ENCODE measurements at places on chromosomes 12 and 14. TPM values are rescaled to one million over a fixed set of nuclear protein-coding genes. Genes with fewer than 3 reads are reported as not detected.
A peak's percentile ranks its signal among the peaks of the same experiment; 100 is the strongest.

GRCh38 chr14:89221109-89221810 lies 195.8 kb downstream of the FOXN3 start:
- H3K27ac ChIP-seq: no peak overlapping the region
- peaks cover 20% of the 10 kb centered on the region for H3K27me3 ChIP-seq
- no peak for DNase-seq
- no peak overlapping the region for H3K4me3 ChIP-seq

- no peaks in the 10 kb centered on the region for H3K27me3 ChIP-seq
- H3K4me3 ChIP-seq: no peak overlapping the region
These were observed 113.4 kb upstream of the PELI2 start for GRCh38 chr14:56004786-56005185.

- H3K36me3 ChIP-seq: no peaks in the 10 kb centered on the region
- H3K4me3 ChIP-seq: peak overlapping the region; percentile 89
- H3K4me1 ChIP-seq: peaks cover 11% of the 10 kb centered on the region
- H3K27me3 ChIP-seq: no peaks in the 10 kb centered on the region
- peak overlapping the region; percentile 78 for H3K27ac ChIP-seq
These were observed 473 bp upstream of the TMEM19 start for GRCh38 chr12:71685312-71685906.

DNA sequence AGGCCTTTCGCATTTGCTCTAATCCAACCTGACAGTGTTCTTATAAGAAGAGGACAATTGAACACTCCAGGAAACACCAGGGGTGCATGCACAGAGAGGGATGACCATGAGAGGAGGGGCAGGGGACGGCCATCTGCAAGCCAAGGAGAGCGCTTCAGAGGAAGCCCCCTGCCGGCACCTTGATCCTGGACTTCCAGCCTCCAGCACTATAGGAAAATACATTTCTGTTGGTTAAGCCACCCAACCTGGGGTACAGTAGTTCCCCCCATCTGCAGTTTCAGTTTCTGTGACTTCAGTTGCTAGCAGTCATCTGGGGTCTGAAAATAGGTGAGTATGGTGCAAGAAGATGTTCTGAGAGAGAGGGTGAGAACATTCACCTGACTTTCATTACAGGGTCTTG lies 64.7 kb downstream of the CLMN start:
- no peak for DNase-seq
- no peaks in the 10 kb centered on the region for H3K27me3 ChIP-seq
- H3K4me3 ChIP-seq: no peak overlapping the region
- H3K36me3 ChIP-seq: no peaks in the 10 kb centered on the region
- H3K4me1 ChIP-seq: peaks cover 37% of the 10 kb centered on the region
- H3K27ac ChIP-seq: no peak overlapping the region

DNA sequence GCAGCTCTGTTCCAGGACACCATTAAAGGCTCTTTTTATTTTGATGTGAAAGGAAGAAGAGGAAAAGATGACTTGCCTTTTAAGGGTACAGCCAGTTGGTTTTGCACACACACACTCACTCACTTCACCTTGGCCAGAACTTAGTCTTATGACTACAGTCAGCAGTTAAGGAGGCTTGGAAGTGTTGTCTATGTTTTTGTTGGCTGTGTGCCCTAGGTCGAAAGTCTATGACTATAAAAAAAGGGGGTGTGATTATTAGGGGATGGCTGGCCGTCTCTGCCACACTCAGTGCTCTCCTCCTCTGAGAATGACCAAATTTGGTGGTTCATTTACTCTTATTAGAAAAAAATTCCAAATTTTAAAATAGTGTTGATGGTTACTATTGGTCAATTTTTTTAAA lies 139.5 kb upstream of the OTX2 start:
- no peak overlapping the region for H3K4me3 ChIP-seq
- H3K4me1 ChIP-seq: peaks cover 13% of the 10 kb centered on the region
- H3K36me3 ChIP-seq: no peaks in the 10 kb centered on the region
- peaks cover 56% of the 10 kb centered on the region for H3K27me3 ChIP-seq

- H3K36me3 ChIP-seq: no peaks in the 10 kb centered on the region
- DNase-seq: no peak
- H3K4me1 ChIP-seq: peaks cover 13% of the 10 kb centered on the region
- no peak overlapping the region for H3K27ac ChIP-seq
- H3K4me3 ChIP-seq: no peak overlapping the region
- H3K27me3 ChIP-seq: peaks cover 85% of the 10 kb centered on the region
These were observed 4.8 kb downstream of the HOXC5 start for GRCh38 chr12:54037360-54038283.

GRCh38 chr12:44294649-44295048 lies 458.8 kb downstream of the TMEM117 start:
- no peak for DNase-seq
- H3K4me3 ChIP-seq: no peak overlapping the region
- no peaks in the 10 kb centered on the region for H3K27me3 ChIP-seq
- no peaks in the 10 kb centered on the region for H3K36me3 ChIP-seq
- no peak overlapping the region for H3K27ac ChIP-seq
- H3K4me1 ChIP-seq: no peaks in the 10 kb centered on the region

DNA sequence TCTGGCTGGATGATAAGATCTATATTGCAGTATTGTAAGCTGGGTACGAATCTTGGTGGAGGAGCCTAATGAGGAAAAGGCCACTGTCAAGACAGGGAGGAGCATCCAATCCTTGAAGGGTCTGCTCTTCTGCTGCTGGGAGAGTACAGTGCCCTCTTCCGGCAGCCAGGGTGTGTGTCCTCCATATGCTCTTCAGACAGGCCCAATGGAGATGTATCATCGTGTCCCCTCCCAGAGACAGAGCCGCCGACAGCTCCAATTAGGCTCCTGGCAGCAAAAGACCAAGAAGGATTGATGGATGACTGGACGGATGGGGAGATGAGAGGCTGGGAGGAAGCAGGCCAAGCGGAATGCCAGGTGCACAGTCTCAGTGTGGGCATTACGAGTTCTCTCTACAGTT lies 51.6 kb upstream of the PIWIL1 start:
- H3K4me3 ChIP-seq: no peak overlapping the region
- DNase-seq: no peak
- H3K27ac ChIP-seq: no peak overlapping the region
- peaks cover 49% of the 10 kb centered on the region for H3K27me3 ChIP-seq
- no peaks in the 10 kb centered on the region for H3K4me1 ChIP-seq
- H3K36me3 ChIP-seq: no peaks in the 10 kb centered on the region

DNA sequence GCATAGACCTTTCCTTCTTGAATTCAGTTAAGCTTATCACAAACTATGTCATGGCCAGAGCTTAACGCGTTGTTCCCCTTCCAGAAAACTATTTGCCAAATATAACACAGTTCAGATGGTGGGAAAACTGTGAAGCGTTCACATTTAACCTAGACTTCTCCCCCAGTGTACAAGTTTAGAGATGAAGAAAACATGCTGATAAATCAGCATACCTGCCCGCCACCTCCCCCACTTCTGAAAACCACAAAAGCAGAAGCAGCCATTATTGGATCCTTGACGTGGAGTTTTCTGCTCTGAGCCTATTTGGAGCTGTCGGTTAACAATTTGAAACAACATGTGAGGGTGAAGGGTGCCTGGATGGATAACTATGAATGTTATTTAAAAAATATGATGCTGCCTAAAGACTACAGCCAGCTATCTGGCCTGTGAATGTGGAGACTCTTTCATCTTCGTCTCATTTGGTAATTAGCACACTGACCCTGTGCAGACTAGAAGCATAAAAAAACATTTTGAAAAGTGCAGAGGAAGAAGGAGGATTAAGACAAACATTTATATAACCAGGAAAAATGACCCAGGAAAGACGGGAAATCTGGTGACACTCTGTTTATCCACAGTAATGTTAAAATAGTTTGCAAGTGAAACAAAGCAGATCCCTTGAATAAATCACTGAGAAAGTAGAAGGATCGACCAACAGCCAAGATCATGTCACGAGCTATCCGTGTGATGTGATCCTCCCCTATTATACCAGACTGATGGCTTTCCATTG lies 408.2 kb downstream of the AEBP2 start:
- H3K4me3 ChIP-seq: no peak overlapping the region
- peaks cover 17% of the 10 kb centered on the region for H3K4me1 ChIP-seq
- no peak overlapping the region for H3K27ac ChIP-seq
- peaks cover 11% of the 10 kb centered on the region for H3K36me3 ChIP-seq
- DNase-seq: no peak

DNA sequence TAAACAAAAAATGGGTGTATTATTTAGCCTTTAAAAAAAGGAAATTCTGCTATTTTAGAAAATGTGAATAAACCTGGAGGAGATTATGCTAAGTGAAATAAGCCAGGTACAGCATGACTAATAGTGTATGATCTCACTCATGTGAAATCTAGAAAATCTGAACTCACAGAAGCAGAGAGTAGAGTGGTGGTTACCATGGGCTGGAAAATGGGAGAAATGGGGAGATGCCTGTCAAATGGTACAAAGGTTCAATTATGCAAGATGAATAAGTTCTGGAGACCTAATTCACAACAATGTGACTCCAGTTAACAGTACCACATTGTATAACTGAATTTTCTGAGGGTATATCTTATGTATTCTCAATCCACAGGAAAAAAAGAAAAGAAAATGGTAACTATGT lies 17.4 kb upstream of the LEMD3 start:
- no peak overlapping the region for H3K27ac ChIP-seq
- H3K27me3 ChIP-seq: no peaks in the 10 kb centered on the region
- H3K4me1 ChIP-seq: no peaks in the 10 kb centered on the region
- DNase-seq: no peak
- no peak overlapping the region for H3K4me3 ChIP-seq
- H3K36me3 ChIP-seq: no peaks in the 10 kb centered on the region

GRCh38 chr12:43742106-43742505 lies 16.5 kb downstream of the PUS7L start:
- no peak for DNase-seq
- no peaks in the 10 kb centered on the region for H3K27me3 ChIP-seq
- H3K36me3 ChIP-seq: peaks cover 4% of the 10 kb centered on the region
- H3K4me3 ChIP-seq: no peak overlapping the region

DNA sequence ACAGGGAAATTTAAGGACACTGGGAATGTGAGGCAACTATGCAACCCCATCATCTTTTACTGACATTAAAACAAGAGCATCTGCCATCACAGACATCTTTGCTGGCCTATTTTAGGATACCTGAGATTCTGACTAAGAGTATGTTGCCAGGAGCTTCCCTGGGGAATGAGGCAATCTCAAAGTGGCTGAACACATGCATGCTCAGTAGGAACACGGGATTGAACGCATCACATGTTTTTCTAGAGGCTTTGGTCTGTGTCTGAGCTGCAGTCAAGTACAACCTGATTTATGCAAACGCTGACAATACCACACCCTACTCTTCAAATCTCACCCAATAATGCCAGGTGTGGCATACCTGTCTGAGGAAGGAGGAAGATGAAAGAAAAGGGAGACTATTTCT lies 416.5 kb downstream of the NELL2 start:
- DNase-seq: no peak
- no peaks in the 10 kb centered on the region for H3K36me3 ChIP-seq
- no peak overlapping the region for H3K4me3 ChIP-seq
- no peak overlapping the region for H3K27ac ChIP-seq

DNA sequence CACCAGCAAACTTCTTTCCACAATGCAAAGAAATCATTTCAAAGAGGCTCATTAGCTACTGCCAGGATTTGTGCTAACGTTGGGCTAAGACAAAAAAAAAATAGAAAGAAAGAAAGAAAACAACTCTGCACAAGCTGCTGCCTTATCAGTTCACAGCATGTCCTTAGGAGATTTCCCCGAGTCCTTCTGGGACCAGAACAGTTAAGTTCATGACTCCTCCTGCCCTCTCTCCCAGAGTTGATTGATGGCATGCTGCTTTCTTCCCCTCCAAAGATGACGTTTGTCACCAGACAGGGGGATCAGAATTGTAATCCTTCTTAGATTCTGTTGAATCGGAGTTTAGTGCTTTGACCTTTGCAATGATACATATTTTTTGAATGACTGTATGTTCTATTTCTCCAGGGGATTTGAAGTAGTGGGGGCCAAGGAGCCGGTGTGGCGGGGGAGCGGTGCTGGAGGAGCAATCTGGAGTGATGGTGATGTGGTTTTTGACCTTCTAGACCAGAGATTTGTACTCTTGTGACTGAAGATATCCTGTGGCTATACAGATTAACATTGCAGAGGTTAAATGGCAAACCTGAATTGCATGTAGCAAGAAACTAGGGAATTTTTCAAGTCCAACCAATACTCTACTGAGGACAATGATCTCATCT lies 409.2 kb upstream of the TMPO start:
- H3K27ac ChIP-seq: peak overlapping the region; percentile 0
- no peaks in the 10 kb centered on the region for H3K36me3 ChIP-seq
- H3K27me3 ChIP-seq: no peaks in the 10 kb centered on the region
- no peak overlapping the region for H3K4me3 ChIP-seq
- peaks cover 2% of the 10 kb centered on the region for H3K4me1 ChIP-seq

DNA sequence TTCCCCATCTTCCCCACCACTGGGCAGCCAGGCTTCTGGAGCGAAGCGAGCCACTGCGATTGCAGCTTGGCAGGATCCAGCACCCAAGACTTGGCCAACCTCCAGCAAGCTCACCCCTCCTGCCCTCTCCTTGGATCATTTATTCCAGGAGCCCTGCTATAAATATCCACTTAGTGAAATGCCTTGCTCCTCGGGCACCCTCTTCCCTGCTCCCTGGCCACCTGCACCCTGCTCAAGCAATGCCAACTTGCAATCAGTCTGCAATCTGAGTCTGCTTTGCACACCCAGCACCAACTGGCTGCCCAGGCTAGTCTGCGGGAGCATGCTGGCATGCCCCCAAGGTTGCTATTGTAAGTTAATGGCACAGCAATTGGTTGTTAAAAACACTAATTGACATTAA lies 666.0 kb downstream of the MED13L start:
- H3K27me3 ChIP-seq: peaks cover 15% of the 10 kb centered on the region
- peaks cover under 1% of the 10 kb centered on the region for H3K4me1 ChIP-seq
- H3K27ac ChIP-seq: no peak overlapping the region
- H3K4me3 ChIP-seq: no peak overlapping the region

DNA sequence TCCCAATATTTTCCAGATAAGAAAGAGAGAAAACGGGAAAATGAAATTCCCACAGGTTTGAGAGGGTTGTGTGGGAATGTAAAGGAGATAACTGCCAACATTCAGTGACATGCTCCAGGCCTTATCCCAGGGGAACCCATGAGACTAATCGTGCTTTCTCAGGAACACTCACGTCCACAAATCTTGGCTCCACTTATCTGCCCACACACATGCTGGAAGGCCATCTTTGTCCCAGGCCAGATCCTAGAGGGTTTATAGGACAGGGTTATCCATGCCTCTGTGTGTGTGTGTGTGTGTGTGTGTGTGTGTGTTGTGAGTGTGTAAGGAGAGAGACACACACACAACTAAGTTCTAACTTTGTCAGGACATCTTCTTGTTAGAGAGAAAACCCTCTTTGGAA lies 182.2 kb upstream of the E2F7 start:
- H3K4me1 ChIP-seq: no peaks in the 10 kb centered on the region
- H3K4me3 ChIP-seq: no peak overlapping the region
- no peak for DNase-seq
- no peak overlapping the region for H3K27ac ChIP-seq
- H3K36me3 ChIP-seq: no peaks in the 10 kb centered on the region

GRCh38 chr12:49339464-49339861 lies 2.5 kb upstream of the C1QL4 start:
- peaks cover 16% of the 10 kb centered on the region for H3K4me1 ChIP-seq
- no peak for DNase-seq
- H3K27me3 ChIP-seq: peaks cover 74% of the 10 kb centered on the region
- no peak overlapping the region for H3K4me3 ChIP-seq
- H3K36me3 ChIP-seq: no peaks in the 10 kb centered on the region
- H3K27ac ChIP-seq: no peak overlapping the region

GRCh38 chr12:2851931-2852330 lies 4.9 kb downstream of the TEX52 start:
- no peaks in the 10 kb centered on the region for H3K36me3 ChIP-seq
- H3K27me3 ChIP-seq: peaks cover 16% of the 10 kb centered on the region
- H3K4me1 ChIP-seq: peaks cover 12% of the 10 kb centered on the region
- no peak overlapping the region for H3K27ac ChIP-seq

The PPP1R13B gene
- 34.2 TPM for total RNA-seq

The CPNE6 gene
- not detected for total RNA-seq

The ARF6 gene
- total RNA-seq: 49.8 TPM

The APOF gene
- not detected for total RNA-seq

The P3H3 gene
- total RNA-seq: 30.6 TPM

The SRRM4 gene
- total RNA-seq: 2.4 TPM

The ERP27 gene
- 22.8 TPM for total RNA-seq

The SSTR1 gene
- total RNA-seq: 4.0 TPM
